Nephron progenitor cell (in vitro differentiated cells): ENCODE measurements at places on chromosomes 12 and 14.

GRCh38 chr12:109393437-109394345 is 46.0 kb downstream of the MYO1H start:
- H3K4me1 ChIP-seq: peaks cover 18% of the 10 kb centered on the region
- H3K27ac ChIP-seq: no peak overlapping the region
- H3K27me3 ChIP-seq: peaks cover 37% of the 10 kb centered on the region
- H3K36me3 ChIP-seq: no peaks in the 10 kb centered on the region

- peaks cover 5% of the 10 kb centered on the region for H3K27me3 ChIP-seq
- H3K4me3 ChIP-seq: no peak overlapping the region
- H3K4me1 ChIP-seq: peaks cover 23% of the 10 kb centered on the region
- H3K27ac ChIP-seq: no peak overlapping the region
These were observed 65.4 kb upstream of the DDX11 start for GRCh38 chr12:31008241-31008761.

- H3K27ac ChIP-seq: no peak overlapping the region
- no peak overlapping the region for H3K4me3 ChIP-seq
- no peaks in the 10 kb centered on the region for H3K4me1 ChIP-seq
- H3K36me3 ChIP-seq: no peaks in the 10 kb centered on the region
- H3K27me3 ChIP-seq: no peaks in the 10 kb centered on the region
These were observed 121.7 kb upstream of the PRB2 start for GRCh38 chr12:11517080-11517479.

DNA sequence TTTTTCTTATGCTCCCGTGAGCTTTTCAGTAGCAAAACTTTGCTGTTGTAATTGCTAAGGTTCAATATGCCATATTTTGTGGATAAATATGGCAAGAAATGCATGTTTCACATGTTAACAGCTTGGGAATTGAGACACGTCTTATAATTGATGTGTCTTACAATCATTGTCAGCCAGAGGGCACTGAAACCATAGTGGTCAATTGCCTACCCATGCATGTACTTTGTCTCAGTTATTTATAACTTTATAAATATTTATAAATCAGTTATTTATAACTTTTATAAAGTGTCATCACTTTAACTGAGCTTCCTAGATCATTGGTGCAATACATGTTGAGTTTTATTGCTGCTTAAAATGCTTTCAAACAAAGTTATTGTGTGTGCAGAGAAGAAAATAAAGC is 82.0 kb downstream of the CATSPERB start:
- no peak overlapping the region for H3K27ac ChIP-seq
- H3K27me3 ChIP-seq: peaks cover 6% of the 10 kb centered on the region
- no peak overlapping the region for H3K4me3 ChIP-seq

DNA sequence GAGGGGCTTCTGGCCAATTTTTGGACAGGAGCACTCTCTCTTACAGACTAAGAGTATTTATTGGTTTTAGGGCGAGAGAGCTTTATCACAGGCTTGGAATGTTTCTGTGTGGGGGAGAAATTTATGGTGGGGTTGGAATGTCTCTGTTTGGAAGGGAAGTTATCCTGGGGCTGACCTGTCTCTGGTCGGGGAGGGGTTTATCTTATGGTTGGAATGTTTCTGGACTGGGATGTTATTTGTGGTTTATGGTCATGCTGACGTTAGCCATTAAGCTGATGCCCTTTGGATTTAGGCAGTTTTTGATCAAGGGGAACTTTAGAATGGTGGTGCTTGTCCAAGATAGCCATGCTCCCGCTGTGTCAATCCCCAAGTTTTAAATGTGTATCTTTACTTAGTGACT is 614.8 kb downstream of the DIO2 start:
- DNase-seq: no peak
- H3K27me3 ChIP-seq: no peaks in the 10 kb centered on the region
- no peak overlapping the region for H3K27ac ChIP-seq
- no peaks in the 10 kb centered on the region for H3K4me1 ChIP-seq

DNA sequence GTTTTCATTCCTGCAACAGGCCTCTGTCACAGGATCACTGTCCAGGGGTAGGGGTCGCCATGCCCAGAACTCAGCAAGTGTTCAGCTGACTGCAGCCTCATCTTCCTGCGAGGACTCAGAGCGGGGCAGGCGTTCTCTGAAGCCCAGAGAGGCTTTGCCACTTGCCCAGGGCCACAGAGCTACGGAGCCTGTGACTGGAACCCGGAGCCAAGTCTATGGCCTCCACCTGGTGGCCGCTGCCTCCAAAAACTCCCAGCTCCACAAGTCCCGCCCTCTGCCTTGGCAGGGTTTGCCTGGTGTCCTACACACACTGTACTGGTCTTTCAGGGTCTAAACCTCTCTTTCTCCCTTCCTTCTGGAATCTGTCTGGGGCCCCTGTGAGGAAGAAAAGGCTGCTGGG is 8.7 kb upstream of the PPP1R13B start:
- peak overlapping the region; percentile 56 for H3K4me3 ChIP-seq
- DNase-seq: no peak
- H3K36me3 ChIP-seq: no peaks in the 10 kb centered on the region
- peak overlapping the region; percentile 77 for H3K27ac ChIP-seq
- peaks cover 9% of the 10 kb centered on the region for H3K27me3 ChIP-seq

GRCh38 chr14:106843951-106844483 is 1317.6 kb downstream of the TMEM121 start:
- DNase-seq: no peak
- H3K36me3 ChIP-seq: no peaks in the 10 kb centered on the region
- H3K4me3 ChIP-seq: no peak overlapping the region
- no peaks in the 10 kb centered on the region for H3K4me1 ChIP-seq
- no peak overlapping the region for H3K27ac ChIP-seq
- H3K27me3 ChIP-seq: no peaks in the 10 kb centered on the region

DNA sequence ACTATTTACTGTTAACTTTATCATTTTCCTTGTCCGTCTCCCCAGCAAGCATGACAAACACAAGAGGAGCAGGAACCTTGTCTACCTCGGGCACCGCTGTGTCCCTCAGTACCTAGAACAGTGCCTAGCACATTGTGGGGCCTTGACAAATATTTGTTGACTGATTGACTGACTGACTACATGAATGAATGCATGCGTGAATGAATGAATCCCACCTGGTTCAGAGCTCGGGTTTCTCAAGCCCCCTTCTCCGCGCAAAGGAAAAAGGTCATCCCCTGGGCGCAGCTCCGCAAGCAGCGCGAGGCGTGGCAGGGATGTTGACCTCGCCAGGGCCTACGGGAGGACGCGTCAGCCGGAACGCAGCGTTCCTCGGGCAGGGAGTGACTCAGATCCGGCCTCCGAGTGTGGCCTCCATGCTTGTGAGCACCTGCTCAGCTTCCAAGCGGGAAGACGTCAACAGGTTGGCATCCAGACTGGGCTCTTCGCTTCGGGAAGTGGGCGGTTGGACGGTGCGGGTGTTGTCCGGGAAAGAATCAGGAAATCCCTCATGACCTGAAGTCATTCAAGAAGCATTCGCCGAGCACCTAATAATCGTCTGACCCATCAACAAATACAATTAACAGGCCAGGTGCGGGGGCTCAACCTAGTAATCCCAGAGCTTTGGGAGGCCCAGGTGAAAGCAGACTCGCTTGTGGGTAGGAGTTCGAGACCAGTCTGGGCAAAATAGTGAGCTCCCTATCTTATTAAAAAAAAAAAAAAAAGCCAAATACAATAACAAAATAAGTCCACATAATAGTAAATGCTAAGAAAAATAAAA is 13.9 kb upstream of the UBC start:
- H3K27ac ChIP-seq: peak overlapping the region; percentile 91
- peak overlapping the region; percentile 98 for H3K4me3 ChIP-seq
- no peak for DNase-seq
- H3K27me3 ChIP-seq: peaks cover 10% of the 10 kb centered on the region
- H3K4me1 ChIP-seq: peaks cover 9% of the 10 kb centered on the region
- H3K36me3 ChIP-seq: no peaks in the 10 kb centered on the region

DNA sequence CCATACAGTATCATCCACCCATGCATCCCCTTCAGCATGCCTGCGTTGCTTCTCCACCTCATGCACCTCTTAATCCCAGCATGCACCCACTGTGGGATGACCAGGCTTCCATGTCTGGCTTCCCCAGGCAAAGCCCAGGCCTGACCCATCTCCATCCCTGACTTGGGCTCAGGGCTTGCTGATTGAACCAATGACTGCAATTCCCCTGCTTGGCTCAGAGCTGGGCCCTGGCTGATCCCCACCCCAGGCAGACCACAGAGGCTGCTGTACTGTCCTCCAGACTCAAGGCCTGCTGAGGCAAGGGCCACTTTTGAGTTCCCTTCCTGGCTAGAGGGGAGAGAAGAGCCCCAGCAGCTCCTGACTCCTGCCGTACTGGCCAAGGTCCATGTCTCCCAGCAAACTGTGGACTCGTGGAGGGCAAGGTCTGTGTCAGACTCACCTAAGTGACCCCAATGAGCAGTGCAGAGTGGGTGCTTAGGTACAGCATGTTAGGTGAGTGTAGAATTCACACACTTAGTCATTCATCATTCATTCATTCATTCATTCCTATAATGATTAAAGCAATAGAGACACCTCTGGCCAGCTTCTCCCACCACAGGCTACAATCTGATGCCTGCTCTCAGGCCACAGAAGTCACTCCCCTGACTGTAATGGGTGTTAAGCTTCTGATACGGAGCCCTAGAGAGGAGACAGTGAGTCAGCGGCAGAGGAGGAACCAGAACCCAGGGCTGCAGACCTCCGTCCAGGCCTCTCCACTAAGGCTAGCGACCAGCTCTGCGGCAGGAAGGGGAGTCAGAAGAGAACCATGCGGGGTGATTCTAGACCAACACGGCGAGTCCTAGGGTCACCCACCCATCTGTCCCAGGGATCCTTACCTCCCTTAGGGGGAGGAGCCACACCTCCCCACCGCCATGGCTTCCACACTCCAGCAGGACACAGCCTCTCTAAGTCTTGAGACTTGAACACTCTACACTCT is 2.9 kb downstream of the BEGAIN start:
- H3K4me1 ChIP-seq: peaks cover 5% of the 10 kb centered on the region
- DNase-seq: peak; percentile 1
- no peak overlapping the region for H3K27ac ChIP-seq
- H3K4me3 ChIP-seq: no peak overlapping the region
- no peaks in the 10 kb centered on the region for H3K36me3 ChIP-seq

DNA sequence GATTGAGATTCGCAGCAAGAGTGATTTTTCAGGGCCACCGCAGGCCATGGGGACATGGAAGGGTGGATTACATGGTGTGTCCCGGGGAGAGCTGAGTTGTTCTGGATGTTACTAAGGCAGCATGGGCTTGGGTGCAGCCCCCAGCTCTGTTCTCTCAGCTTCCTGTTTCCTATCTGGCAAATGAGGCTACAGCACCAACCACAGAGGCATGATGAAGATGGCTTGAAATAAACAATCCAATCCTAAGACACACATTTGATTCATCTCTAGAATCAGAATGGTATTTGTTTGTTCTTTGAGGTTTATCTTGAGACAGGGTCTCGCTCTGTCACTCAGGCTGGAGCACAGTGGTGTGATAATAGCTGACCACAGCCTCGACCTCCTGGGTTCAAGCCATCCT is 21.6 kb downstream of the GLTP start:
- DNase-seq: no peak
- peak overlapping the region; percentile 81 for H3K27ac ChIP-seq
- no peak overlapping the region for H3K4me3 ChIP-seq
- H3K4me1 ChIP-seq: peaks cover 28% of the 10 kb centered on the region

- H3K27me3 ChIP-seq: no peaks in the 10 kb centered on the region
- H3K4me1 ChIP-seq: peaks cover 6% of the 10 kb centered on the region
- no peak overlapping the region for H3K27ac ChIP-seq
- DNase-seq: no peak
- H3K4me3 ChIP-seq: no peak overlapping the region
These were observed 40.4 kb upstream of the GTF2A1 start for GRCh38 chr14:81261176-81261575.

GRCh38 chr12:65147312-65147905 is 22.0 kb upstream of the LEMD3 start:
- no peaks in the 10 kb centered on the region for H3K36me3 ChIP-seq
- H3K27me3 ChIP-seq: peaks cover 20% of the 10 kb centered on the region
- H3K4me3 ChIP-seq: no peak overlapping the region
- DNase-seq: no peak
- no peak overlapping the region for H3K27ac ChIP-seq

GRCh38 chr14:103724116-103724515 is 8.5 kb downstream of the ZFYVE21 start:
- H3K36me3 ChIP-seq: peaks cover 9% of the 10 kb centered on the region
- H3K4me1 ChIP-seq: peaks cover 30% of the 10 kb centered on the region
- no peak for DNase-seq
- H3K4me3 ChIP-seq: no peak overlapping the region
- no peaks in the 10 kb centered on the region for H3K27me3 ChIP-seq

- no peak overlapping the region for H3K4me3 ChIP-seq
- no peaks in the 10 kb centered on the region for H3K36me3 ChIP-seq
- no peaks in the 10 kb centered on the region for H3K4me1 ChIP-seq
- H3K27ac ChIP-seq: peak overlapping the region; percentile 17
- peaks cover 9% of the 10 kb centered on the region for H3K27me3 ChIP-seq
These were observed 18.0 kb upstream of the APPL2 start for GRCh38 chr12:105253866-105254513.

- peaks cover 18% of the 10 kb centered on the region for H3K27me3 ChIP-seq
- no peak overlapping the region for H3K27ac ChIP-seq
- no peak for DNase-seq
- peaks cover 29% of the 10 kb centered on the region for H3K4me1 ChIP-seq
These were observed 4.7 kb upstream of the KRT77 start for GRCh38 chr12:52708010-52708409.

DNA sequence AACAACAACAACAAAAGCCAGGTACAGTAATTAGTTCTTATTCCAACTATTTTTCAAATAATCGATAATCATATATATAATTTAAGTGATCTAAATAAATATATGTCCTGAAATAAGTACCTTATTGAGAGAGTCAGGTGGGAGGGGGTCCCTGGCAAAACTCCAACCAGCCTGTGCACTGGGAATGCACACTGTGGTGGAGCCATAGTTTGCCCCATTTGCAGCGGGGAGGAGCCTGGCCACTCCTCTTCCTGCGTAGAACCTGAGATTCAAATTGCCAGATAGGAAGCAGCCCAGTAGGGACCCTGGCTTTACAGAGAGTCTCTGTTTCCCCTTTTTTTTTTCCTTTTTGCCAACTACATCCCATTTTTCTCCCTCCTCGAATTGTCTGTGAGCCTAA is 26.4 kb downstream of the CPNE8 start:
- no peaks in the 10 kb centered on the region for H3K27me3 ChIP-seq
- H3K27ac ChIP-seq: no peak overlapping the region
- DNase-seq: no peak
- no peak overlapping the region for H3K4me3 ChIP-seq
- H3K4me1 ChIP-seq: no peaks in the 10 kb centered on the region
- H3K36me3 ChIP-seq: peaks cover 32% of the 10 kb centered on the region

DNA sequence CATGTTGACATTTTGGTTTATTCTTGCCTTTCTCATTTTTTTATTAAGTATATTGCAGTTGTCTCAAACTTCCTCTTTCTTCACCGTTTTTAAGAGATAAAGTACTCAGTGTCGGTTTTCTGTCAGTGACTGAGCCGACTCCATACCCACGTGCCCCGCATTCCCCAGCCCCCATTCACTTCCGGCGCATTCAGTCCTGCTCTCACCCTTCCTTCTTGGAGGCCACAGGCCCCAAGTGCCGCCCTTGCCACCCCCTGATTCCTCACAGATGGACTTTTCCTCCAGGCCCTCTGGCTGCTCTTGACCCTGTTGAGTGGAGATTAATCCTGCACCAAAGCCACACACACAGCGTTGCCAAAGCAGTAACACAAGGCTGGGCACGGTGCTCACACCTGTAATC is 19.1 kb upstream of the DNAH10 start:
- H3K27ac ChIP-seq: no peak overlapping the region
- DNase-seq: no peak
- no peaks in the 10 kb centered on the region for H3K4me1 ChIP-seq
- no peaks in the 10 kb centered on the region for H3K27me3 ChIP-seq
